ENCODE measurements at places on chromosomes 3 and 15.
A peak's percentile ranks its signal among the peaks of the same experiment; 100 is the strongest.

DNA sequence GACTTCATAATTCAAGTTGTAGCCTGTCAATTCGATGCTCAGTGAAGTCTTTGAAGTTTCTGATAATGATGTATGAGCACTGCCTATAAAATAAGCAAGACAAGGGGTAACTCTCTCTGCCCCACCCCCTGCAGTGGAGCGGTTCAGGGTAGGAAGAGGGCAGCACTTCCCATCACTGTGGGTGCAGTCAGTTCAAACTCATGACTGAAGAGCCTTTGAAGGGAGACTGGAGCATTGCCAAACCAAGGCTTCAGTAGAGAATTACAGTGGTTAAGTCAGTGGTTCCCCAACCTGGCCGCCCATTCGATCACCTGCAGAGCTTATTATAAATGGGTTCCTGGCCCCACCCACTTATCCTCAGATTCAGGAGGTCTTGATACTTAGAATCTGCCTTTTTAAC lies 190.6 kb downstream of the SHQ1 start:
- DNase-seq: no peak

- peak; percentile 43 for DNase-seq
Observed at GRCh38 chr15:59313641-59314332, 58.9 kb downstream of the MYO1E start.

- DNase-seq: no peak
Observed at GRCh38 chr3:136495213-136495612, 245.1 kb downstream of the PCCB start.

- no peak for DNase-seq
Observed at GRCh38 chr3:123762805-123763204, 121.3 kb downstream of the MYLK start.

- DNase-seq: no peak
Observed at GRCh38 chr3:37787153-37787867, 74.4 kb upstream of the CTDSPL start.

Measured in tibial nerve (tissue), 4 donors.